ENCODE measurements at places on chromosomes 5 and 9.

- no peak overlapping the region for H3K4me3 ChIP-seq
- H3K4me1 ChIP-seq, result peaks cover 16% of the 10 kb centered on the region
- H3K27ac ChIP-seq, result peak overlapping the region; percentile 48
These were observed 43.7 kb downstream of the BICD2 start for GRCh38 chr9:92720807-92721535.

GRCh38 chr5:150448952-150449516, 505 bp downstream of the RPS14 start:
- H3K36me3 ChIP-seq, result peaks cover 44% of the 10 kb centered on the region
- H3K4me3 ChIP-seq, result peak overlapping the region; percentile 96
- no peak for DNase-seq
- H3K27me3 ChIP-seq, result no peaks in the 10 kb centered on the region

GRCh38 chr5:153592081-153592480, 101.6 kb downstream of the GRIA1 start:
- no peaks in the 10 kb centered on the region for H3K4me1 ChIP-seq
- DNase-seq, result no peak
- H3K27ac ChIP-seq, result no peak overlapping the region
- no peak overlapping the region for H3K4me3 ChIP-seq
- no peaks in the 10 kb centered on the region for H3K36me3 ChIP-seq
- no peaks in the 10 kb centered on the region for H3K27me3 ChIP-seq

GRCh38 chr9:91416096-91416712, 7.4 kb downstream of the NFIL3 start:
- H3K27me3 ChIP-seq, result no peaks in the 10 kb centered on the region
- H3K36me3 ChIP-seq, result peaks cover 48% of the 10 kb centered on the region
- H3K4me1 ChIP-seq, result peaks cover 86% of the 10 kb centered on the region
- peak overlapping the region; percentile 74 for H3K27ac ChIP-seq
- DNase-seq, result no peak

- DNase-seq, result no peak
- H3K4me1 ChIP-seq, result no peaks in the 10 kb centered on the region
- no peak overlapping the region for H3K27ac ChIP-seq
- H3K4me3 ChIP-seq, result no peak overlapping the region
- H3K36me3 ChIP-seq, result no peaks in the 10 kb centered on the region
- H3K27me3 ChIP-seq, result peaks cover 5% of the 10 kb centered on the region
These were observed 88.8 kb downstream of the BOD1 start for GRCh38 chr5:173527671-173528070.

GRCh38 chr9:456365-456764, 241.7 kb downstream of the DOCK8 start:
- peaks cover 38% of the 10 kb centered on the region for H3K4me1 ChIP-seq
- no peak overlapping the region for H3K27ac ChIP-seq
- no peaks in the 10 kb centered on the region for H3K27me3 ChIP-seq

DNA sequence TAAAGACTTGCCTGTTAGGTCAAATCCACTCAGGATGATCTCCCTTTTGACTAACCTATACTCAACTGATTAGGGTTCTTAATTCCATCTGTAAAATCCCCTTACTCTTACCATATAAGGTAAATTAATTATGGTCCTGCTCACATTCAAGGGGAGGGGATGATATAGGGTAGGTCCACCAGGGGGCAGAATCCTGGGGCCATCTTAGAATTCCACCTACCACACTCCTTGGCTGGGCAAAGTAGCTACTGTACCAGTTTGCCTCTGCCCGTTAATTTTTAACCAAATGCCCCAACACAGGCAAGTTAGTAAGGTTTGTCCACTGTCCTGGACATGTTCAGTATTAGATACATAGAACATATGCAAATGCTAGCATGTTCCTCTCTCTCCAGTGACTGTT, 262.4 kb downstream of the SEMA5A start:
- no peaks in the 10 kb centered on the region for H3K4me1 ChIP-seq
- H3K27me3 ChIP-seq, result no peaks in the 10 kb centered on the region
- H3K27ac ChIP-seq, result no peak overlapping the region

DNA sequence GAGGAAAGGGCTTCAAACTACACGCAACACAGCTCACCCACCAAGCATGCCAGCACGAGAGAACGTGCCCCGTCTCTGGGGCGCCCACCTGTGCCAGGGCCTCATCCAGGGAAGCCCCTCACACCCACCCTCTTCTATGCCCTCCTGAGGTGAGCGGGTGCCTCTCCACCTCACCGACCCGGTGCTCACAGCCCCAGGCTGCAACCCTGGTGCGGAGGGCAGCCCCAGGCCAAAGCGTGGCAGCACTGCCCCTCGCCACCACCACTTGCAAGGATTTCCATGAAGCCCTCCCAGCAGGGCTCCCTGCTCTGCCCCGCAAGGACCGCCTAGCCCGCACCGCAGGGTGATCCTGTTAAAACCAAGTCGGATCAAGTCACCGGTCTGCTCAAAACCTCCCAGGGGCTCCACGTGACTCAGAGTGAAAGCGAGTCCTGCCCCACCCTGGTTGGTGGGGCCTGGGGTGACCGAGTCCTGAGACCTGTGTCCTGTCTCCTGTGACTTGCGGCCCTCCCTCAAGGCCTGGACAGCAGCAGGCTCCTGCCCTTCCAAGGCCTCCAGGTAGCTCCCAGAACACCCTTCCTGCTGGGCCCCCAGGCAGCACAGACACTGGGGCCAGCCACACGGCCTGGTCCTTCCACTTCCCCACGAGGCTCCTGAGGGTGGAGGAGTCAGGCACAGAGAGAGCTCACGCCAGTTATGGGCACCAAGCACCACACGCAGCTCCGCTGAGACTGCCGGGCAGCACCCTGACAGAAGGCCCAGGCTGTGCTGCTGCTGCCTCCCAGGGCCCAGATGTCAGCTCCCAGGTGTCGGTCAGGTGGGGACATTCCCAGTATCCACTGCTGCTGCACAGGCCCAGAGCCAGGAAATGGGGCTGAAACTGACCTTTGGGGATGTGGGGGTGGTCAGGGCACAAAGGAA, 12.7 kb downstream of the BRD3 start:
- H3K4me3 ChIP-seq, result no peak overlapping the region
- no peak for DNase-seq
- H3K27me3 ChIP-seq, result no peaks in the 10 kb centered on the region
- peaks cover 3% of the 10 kb centered on the region for H3K36me3 ChIP-seq

DNA sequence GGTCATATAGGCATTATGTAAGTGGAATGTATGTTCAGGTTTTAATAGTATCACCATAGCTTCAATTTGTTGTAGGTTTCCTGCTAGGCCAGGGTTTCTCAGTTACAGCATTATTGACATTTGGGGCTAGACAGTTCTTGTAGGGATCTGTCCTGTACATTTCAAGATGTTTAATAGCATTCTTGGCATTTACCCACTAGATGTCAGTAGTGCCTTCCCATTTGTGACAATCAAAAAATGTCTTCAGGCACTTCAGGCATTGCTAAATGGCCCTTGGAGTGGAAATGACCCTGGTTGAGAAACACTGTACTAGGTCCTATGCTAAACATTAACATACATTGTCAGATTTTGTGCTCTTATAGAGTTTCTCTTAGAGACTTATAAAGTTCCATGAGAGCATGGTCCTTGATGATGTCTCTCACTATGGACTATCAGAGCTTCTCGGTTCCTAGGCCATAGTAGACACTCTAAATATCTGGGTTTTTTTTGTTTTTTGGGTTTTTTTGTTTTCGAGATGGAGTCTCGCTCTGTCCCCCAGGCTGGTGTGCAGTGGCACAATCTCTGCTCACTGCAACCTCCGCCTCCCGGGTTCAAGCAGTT, 1.4 kb downstream of the KIF20A start:
- H3K27ac ChIP-seq, result no peak overlapping the region
- H3K4me1 ChIP-seq, result peaks cover 32% of the 10 kb centered on the region
- no peak for DNase-seq

DNA sequence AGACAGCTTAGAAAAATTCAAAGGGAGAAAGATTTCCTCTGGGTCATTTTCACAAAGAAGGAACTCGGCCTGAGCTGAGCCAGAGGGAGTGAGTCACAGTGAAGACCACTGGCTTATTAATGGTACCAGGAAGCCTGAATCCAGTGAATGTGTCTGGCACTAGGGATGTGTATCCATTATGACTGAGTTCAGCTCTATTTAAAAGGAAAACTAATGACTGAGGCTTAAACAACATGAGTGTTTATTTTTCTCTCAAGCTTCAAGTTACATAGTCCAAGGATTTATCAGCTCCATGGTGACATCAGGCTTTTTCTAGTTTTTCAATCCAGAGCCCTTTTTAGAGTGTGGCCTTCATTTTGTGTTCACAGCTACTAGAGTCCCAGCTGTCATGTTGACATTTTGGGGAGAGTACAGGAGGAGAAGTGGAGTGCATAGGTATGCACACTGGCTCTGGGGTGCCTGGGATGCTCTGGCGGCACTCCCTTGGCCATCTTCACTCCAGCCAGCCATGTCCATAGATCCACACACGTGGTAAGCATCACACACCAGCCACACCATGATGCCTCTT, 159.5 kb upstream of the ERCC6L2 start:
- no peak overlapping the region for H3K27ac ChIP-seq
- H3K36me3 ChIP-seq, result peaks cover 16% of the 10 kb centered on the region

DNA sequence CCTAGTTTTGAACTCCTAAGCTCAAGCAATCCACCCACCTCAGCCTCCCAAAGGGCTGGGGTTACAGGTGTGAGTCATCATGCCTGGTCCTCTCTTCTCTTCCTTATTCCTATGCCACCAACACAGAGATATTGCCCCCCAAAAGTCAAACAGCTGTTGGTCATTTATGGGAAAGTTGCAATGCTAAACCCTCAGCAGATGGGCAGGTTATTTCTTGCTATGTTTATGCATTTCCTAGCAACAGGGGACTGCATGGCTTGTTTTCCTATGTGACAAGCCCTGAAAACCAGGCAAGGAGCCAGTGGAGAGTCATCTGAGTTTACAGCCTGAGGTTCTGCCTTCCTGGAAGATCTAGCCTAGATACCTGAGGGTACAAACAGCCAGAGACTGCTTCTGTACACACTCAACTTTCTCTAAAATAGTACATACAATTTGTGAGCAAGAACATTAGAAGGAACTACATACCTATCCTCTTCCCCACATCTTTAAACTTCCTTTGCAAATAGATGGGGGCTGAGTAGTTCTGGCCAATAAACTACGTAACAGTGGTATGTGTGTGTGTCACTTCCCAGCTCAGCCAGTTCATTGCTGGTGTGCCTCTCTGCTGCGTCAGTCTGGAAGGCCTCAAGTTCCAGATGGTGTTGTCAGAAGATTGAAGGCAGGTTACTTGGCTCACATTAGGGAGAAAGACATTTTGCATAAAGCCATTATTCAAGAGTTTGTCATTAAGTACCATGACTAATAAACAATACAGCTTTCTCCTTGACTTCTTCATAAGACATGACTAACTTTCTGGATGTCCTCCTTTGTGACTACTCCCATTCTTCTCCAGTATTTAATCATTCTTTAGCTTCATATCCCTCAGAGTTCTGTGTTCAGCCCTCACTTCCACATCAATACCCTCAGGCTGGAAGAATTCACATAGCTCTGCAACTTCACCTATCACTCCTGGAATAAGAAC, 65.3 kb downstream of the CSNK1A1 start:
- H3K36me3 ChIP-seq, result no peaks in the 10 kb centered on the region
- no peak overlapping the region for H3K27ac ChIP-seq
- peaks cover 10% of the 10 kb centered on the region for H3K27me3 ChIP-seq
- no peaks in the 10 kb centered on the region for H3K4me1 ChIP-seq
- H3K4me3 ChIP-seq, result no peak overlapping the region

DNA sequence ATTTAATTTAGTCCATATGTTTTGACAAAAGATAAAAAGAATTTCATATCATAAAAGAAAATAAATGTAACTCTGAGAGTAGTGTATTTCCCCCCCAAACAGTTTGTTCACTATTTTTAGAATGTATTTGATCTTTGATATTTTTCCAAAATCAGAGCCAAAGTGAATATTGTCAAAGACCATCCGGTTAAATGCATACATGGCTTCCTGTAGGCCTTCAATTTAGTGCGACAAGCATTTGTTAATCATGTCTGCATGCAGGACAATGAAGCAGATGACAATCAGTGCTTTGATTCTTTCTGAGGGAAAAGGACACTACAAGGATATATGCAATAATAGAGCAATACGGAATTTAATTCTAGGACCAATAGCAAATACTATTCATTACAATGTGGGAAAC, 79.8 kb downstream of the ACTBL2 start:
- H3K36me3 ChIP-seq, result no peaks in the 10 kb centered on the region
- no peak overlapping the region for H3K4me3 ChIP-seq
- H3K27ac ChIP-seq, result no peak overlapping the region
- no peak for DNase-seq
- peaks cover 3% of the 10 kb centered on the region for H3K27me3 ChIP-seq

GRCh38 chr5:139076111-139076510, 122.1 kb downstream of the SIL1 start:
- no peak for DNase-seq
- no peaks in the 10 kb centered on the region for H3K27me3 ChIP-seq
- H3K4me3 ChIP-seq, result no peak overlapping the region
- no peaks in the 10 kb centered on the region for H3K36me3 ChIP-seq

DNA sequence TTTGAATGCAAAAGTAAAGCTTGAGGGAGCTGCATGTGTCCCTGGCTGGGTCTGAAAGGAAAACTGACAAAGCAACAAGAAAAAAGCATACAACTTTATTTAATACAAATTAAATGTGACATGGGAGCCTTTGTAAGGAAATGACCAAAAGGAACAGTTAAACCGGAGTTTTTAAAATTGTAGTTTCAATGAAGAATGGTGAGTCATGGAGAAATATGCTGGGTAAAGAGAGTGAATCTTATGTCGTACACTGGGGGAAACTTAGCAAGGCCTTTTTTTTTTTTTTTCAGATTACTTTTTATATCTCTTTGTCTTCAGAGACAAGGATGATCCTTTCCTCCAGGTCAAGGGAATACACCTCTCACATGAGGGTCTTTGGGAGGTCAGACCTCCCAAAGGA, 50.1 kb upstream of the FBXL17 start:
- H3K4me3 ChIP-seq, result no peak overlapping the region
- H3K36me3 ChIP-seq, result no peaks in the 10 kb centered on the region
- no peak for DNase-seq
